ENCODE measurements at places on chromosomes 16 and 17.
A peak's percentile ranks its signal among the peaks of the same experiment; 100 is the strongest.

DNA sequence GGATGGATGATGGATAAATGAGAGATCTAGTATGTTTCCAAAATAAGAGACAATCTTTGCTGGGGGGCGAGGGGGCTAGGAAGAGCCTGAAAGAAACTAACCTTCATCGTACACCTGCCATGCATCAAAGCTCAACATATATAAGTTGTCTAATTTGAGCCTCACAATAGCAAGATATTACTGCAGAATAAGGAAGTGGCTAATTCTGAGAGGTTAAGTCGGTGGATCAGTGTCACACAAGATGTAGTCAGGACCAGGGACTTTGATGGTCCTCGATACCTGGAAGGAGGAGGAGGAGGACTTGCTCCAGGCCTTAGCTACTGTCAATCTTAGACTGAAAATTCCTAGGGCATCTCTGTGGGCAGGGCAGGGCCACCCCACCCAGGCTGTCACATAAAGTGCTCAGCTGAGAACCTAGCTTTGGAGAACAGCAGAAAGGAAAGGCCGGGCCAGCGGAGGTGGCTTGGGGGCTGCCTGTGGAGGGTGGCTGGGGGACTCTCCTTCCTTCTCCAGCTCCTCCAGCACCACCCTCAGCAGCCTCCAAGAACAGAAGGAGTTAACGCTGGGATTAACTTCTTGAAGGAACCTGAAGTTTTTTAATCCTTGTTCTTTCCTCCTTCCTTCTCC is 460 bp upstream of the SLC13A2 start:
- DNase-seq, result no peak

- DNase-seq, result no peak
Observed at GRCh38 chr17:15660077-15660476, 24.0 kb downstream of the TRIM16 start.

DNA sequence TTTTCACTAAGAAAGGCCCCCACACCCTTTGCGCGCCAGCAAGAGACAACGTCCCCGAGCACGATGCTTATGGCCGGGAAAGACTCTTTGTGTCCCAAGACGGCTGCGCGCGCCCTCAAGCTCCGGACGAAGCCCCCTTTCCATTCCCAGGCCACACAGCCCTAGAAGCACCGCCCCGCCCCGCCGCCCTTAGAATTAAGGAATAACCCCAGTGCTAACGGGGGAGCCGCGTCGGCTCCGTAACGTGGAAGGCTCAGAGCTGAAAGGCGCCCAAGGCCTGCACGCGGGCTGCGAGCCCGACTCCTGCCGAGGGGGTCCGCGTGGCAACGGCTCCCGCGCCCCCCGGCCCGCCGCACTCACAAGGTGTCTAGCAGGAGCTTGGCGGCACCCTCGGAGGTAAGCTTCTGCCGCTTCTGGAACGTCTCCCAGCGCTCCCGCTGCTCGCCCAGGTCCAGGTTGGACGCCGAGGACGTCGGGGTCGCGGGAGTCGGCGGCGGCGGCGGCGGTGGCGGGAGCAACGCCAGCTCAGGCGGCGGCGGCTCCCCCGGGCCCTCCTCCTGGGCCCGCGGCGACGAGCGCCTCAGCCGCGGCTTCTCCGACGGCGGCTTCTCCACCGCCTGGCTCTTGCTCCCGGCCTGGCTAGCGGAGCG is 477 bp downstream of the CENPV start:
- no peak for DNase-seq

- no peak for DNase-seq
Observed at GRCh38 chr17:38465391-38466345, 37.4 kb downstream of the ARHGAP23 start.

DNA sequence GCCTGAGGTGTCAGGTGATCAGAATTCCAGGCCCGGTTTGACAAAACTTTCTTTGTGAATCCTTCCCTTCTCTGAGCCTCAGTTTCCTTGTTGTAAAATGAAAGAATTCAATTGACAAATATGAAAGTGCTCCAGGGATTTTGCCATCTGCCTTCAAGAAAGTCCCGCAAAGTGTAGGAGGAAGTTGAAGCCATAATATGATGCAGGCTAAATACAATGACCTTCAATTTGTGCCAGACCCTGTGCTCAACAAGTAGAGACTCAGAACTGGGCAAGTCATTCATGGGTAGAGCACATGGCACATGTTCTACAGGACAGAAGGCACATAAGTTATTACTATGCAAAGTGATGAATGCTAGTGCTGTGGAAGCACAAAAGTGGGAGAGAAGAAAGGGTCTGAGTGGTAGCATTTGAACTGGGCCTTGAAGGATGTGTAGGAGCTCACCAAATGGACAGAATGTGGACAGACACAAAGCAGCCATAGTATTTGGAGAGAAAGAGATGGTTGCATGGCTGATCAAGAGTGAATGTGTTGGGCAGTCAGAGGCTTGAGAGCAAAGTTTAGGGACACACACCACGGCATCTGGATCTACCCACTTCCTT is 2.4 kb upstream of the SCIMP start:
- DNase-seq, result no peak

DNA sequence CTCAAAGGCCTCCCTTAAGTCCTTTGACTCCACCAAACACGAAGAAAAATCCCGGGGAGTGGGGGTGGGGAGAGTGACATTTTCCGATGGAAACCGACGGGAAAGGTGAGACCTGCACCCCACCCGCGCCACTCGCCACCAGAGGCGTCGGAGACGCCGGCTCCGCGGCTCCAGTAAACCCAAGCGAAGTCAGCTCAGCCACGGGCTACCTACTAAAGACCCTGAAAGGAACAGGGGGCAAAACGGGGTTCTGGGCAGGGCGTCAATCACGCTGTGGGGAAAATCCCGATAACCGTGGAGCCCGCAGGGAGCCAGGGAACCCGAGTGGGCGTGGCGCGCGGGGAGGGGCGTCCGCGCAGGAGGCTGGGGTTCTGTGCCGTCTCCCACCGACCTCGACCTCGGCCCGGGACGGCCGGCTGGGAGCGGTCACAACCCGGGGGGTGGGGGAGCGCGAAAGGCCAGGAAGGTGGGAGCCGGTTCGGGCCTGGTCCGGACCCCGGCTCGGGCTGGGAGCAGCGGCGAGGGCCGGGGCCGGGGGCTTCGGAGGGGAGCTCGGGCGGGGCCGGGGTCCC is 565 bp downstream of the WDR45B start:
- no peak for DNase-seq

GRCh38 chr17:72606656-72607055 is 485.8 kb downstream of the SLC39A11 start:
- DNase-seq, result no peak

GRCh38 chr17:75827308-75828075 is 16.7 kb downstream of the UNC13D start:
- peak; percentile 71 for DNase-seq

GRCh38 chr16:66255647-66256046 is 110.8 kb upstream of the CDH5 start:
- DNase-seq, result no peak

- peak; percentile 33 for DNase-seq
Observed at GRCh38 chr16:4663777-4664465, 29.4 kb upstream of the NUDT16L1 start.

- no peak for DNase-seq
Observed at GRCh38 chr17:73972056-73972455, 231.4 kb upstream of the RPL38 start.

DNA sequence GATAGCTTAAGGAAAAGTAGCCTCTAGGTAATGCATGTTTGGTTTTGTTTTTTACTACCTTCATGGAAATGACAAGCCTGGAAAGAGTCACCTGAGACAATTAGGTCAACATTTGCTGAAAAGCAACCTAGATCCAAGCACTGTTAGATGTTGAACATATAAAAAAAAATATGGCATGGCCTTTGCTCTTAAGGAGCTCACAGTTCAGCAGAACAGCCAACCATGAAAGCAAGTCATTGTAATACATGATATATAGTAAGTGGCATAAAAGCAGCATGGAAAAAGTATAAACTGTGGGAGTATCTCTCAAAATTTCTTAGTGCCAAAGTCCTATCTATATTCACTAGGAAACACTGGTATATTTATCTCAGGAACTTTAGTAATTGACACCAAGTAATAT is 31.6 kb downstream of the CFDP1 start:
- no peak for DNase-seq

DNA sequence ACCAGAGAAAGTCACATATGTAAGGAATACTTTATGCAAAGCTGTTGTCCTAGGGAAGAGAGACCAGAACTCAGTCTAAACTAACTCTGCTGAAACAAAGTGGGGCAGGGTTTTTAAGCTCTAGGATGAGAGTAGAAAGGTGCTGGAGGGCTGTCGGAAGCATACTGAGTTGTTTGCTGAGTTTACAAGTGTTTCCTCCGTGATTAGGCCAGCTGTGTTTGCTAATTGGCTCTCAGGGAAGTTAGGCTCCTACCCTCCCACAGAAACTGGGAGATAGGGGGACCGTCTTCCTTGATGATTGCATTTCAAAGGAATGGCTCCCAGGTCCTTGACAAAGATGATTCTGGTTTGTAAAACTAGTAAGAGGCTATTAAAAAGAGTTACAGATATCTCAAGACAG is 24.4 kb upstream of the CRYM start:
- DNase-seq, result no peak

- no peak for DNase-seq
Observed at GRCh38 chr17:17935321-17936271, 36.6 kb downstream of the TOM1L2 start.

DNA sequence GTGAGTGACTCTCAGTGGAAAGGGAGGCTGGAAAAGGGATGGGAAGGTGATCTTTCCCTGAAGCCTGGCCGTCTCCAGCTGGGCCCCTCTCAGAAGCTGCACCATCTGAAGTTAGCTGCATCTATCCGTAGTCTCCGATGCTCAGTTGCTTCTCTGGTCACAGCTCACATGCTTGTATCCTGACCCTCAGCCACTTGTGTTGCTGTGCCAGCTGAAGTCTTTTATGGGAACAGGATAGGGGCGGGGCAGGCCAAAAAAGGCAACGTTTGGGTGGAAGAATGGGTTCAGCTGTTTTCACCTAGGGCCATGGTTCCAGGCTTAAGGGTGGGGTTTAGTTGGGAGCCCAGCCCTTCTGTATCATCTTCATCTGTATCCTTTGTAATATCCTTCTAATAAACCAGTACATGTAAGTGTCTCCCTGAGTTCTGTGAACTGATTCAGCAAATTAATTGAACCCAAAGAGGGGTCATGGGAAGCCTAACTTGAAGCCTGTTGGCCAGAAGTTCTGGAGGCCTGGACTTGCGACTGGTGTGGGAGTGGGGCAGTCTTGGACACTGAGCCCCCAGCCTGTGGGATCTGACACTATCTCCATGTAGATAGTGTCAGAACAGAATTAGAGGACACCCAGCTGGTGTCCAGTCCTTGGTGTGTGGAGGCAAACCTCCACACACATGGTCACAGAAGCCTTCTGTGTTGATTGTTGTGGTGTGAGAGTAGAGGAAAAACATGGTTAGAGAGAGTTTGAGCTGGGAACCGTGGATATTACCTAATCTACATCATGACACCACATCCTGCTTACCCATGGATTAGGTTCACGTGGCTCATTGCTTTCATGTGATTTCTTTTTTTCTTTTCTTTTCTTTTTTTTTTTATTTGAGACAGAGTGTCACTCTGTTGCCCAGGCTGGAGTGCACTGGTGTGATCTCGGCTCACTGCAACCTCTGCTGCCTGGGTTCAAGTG is 49.3 kb upstream of the FBXO47 start:
- no peak for DNase-seq

GRCh38 chr16:28495098-28495793 is 803 bp downstream of the APOBR start:
- no peak for DNase-seq

DNA sequence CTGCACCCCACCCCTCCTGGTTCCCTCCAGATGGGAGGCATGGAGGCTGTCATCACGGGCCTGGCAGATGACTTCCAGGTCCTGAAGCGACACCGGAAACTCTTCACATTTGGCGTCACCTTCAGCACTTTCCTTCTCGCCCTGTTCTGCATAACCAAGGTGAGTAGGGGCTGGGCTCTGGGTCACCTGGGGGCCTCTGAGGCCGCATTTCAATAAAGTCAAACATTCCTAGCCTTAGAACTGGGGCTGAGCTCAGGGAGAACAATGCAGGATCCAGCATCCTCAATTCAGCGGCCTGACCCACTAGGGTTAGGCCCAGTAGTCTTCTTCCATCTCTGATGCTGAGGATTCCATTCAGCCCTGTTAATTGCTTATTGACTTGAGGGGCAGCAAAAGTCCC is 42.1 kb downstream of the SLC6A2 start:
- no peak for DNase-seq

DNA sequence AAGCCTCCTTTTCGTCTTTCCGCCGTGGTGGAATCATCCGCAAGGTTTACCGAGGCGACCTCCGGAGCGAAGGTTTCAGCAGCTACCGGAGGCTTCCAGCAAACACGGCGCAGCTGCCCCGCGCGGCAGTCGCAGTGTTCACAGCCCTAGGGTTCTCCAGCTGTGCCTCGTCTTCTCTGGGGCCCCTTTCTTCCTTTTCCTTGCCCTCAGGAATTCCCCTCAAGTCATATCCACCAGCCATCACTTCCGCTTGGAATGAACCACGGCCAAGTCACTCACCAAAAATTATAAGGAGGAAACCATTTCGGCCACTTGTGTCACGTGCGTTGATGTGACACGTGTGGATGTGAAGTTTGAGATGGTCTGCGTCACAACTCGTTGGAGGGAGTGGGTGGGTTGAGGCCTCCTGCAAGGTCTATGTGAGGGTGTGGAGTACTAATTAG is 636 bp upstream of the ERN1 start:
- DNase-seq, result no peak

- no peak for DNase-seq
Observed at GRCh38 chr17:78395155-78395554, 16.7 kb downstream of the PGS1 start.

GRCh38 chr17:27496005-27496404 is 39.8 kb downstream of the KSR1 start:
- DNase-seq, result no peak

GRCh38 chr17:1714980-1715802 is 5.0 kb upstream of the TLCD2 start:
- no peak for DNase-seq

DNA sequence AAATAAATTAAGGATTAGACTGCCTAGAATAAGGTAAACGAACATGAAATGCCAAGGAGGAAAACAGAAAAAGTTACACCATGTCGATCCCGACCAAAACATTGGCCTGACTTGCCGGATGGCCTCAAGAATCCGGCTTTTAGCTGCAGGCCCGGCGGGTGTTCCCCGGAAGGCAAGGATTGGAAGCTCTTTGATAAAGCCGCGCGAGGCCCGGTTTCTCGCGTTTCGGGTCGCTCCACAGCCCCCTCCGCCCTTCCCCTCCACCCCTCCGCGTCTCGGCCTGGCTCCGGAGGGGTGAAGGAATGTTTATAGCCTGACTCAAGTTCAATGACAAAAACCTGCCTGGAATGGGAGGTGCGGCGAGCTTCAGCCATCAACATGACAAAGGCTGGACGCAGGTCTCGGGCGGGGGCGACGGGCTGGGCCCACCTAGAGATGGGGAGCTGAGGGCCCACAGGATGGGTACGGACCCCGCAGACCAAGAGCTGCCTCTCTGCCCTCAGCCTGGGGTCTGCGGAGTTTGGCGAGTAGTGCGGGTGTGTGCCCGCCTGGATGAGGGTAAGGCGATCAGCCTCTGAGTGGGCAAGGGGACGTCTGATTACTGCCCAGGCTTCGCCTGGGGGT is 2.6 kb downstream of the PRAC1 start:
- no peak for DNase-seq

Data from anterior cingulate cortex (tissue), 58 donors.